Cortex of kidney (tissue), 1 donor: ENCODE measurements at places on chromosomes 7 and 10.

DNA sequence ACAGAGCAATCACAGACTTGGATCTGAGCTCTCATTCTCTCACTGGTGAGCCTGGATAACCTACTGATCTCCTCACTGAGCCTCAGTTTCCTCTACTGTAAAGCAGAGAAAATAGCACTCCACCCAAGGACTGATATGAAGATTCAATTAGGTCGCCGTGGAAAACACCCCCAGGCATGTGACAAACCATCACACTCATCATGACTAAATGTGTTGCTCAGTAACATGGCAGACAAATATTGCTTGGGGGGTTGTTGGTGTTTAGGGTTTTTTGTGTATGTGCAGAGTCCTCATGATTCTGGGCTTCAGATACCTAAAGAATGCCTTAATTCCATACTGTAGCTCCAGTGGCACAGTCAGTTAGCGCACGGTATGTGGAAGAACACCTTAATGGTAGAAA, 122.1 kb upstream of the TCF7L2 start:
- DNase-seq = no peak

DNA sequence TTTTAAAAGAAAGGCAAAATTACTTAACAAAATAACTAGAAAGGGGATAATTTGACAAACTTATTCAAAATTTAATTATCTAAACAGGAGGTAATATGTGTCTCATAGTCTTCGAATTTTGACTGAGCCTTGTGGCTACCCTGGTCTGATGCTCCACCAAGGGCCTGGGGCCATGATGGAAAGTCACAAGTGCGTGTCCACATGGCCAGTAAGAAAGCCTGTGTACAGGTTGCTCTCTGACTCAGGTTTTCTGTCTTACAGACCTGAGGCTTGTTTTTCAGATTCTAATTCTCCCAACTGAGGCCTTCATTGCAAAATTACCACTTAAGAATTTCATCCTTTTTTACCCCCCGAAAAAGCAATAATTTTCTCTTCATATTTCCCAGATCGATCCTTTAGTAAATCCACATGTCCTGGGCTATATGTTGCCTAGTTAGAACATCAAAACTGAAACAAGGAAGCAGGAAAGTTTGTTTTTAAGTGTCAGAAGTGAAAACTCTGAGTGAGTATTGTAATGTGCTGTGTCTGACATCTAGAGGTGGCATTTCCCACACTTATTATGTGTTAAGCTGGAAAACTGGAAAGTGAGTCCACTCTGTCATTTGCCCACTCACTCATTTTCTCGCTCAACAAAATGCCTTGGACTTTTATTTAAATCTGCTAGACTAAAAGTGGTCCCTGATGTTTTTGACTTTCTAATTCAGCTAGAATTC, 10.0 kb downstream of the CYP3A43 start:
- no peak for DNase-seq

- no peak for DNase-seq
Measured at GRCh38 chr7:1520539-1521234, 9.8 kb upstream of the MAFK start.

DNA sequence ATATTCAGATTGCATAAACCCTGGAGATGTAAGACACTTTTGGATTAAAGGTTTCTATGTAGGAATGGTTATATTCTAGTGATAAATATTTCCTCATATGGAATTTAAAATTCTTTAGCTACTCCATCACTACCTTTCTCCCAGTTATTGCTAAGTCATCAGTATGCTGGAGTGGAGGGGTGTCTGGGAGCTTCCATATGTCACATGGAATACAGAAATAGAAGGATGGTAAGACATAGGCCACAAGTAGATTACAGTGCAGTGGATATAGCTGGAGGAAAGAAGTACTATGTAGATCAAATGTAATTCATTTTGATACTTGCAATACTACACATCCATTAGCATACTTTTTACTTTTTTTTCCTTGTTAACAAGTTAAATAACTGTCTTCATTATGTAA, 428.4 kb downstream of the ARL4A start:
- no peak for DNase-seq

DNA sequence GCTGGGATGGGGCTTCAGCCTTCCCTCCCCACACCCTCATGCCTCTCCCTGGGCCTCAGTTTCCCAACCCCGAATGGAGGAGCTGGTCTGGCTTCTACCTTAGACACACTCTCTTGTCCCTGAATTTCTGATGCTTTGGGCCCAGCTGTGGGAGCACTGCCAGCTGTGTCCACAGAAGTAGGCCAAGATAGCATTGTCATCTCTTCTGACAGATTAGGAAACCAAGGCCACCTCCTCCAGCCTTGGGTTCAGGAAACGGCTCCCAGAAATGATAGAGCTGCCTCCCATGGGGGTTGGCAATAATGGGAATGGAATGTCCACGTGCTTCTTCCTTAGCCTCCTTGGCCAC, 1.3 kb downstream of the PPIF start:
- DNase-seq = no peak
